Esophagus squamous epithelium (tissue), 5 donors: ENCODE measurements at places on chromosomes 4 and X.

- no peak for DNase-seq
Observed at GRCh38 chr4:170769862-170770261, 680.1 kb upstream of the AADAT start.

DNA sequence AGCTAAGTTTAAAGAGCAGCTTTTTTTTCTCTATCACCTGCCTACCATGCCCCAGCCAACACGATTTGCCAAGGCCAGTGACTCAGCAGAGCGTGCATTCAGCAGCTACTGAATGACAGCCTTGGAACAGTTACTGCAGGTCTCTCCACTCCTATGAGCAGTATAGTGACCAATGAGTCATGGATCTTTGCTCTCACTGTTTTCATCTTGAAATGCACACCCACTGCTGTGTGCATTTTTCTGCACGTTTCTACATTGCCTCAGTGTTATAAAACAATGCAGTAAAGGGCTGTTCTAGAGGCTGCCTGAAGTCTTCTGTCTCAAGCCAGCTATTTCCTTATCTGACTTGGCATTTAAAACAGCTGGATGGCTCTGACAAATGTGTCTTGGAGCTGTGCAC is 66.0 kb upstream of the C4orf54 start:
- no peak for DNase-seq

DNA sequence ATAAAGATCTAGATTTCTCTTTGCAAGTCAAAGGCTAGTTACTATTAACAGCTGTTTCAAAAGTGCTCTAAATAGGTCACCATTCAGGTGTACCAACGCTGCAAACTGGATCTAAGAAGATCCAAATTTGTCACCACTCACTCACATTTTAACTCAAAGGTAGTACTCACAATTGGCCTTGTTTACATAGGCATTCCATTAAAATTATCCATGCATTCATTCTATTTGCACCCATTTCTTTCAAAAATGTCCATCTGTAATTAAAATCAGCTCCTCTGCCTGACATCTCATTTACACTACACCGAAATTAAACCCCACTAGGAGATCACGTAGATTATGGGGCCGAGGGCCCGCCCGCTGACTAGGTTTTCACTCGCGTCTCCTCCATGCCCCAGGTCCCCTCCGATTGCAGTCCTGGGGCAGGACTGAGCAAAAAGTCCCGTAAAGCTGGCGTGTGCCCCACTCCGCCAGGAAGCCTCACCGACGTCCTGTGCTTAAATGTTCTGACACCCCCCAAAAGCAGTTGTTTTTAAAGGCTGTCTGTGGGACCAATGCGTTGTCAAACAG is 1.3 kb upstream of the ING2 start:
- DNase-seq, result no peak

DNA sequence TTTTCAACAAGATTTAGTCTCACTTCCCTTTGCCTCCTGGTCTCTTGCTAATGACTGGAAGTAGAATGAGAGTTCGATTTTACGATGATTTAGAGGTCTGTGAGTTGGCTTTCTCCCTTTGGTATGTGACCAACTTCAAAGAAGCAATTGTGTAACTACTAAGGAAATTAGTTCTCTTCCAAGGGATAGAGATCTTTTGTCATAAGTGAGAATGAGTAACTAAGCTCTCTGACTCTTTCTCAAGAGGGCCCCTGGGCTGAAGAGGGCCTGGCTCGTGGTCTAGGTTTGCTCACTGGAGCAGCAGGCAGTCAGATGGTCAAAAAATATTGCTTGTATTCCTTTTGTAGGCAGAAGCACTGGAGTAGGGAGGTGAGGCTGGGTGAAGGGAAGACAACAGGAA is 176.3 kb downstream of the ENOX2 start:
- DNase-seq, result no peak

- no peak for DNase-seq
Observed at GRCh38 chr4:150886597-150886996, 128.5 kb downstream of the LRBA start.

GRCh38 chr4:43234626-43235415 is 342.3 kb downstream of the GRXCR1 start:
- no peak for DNase-seq

- DNase-seq, result no peak
Observed at GRCh38 chr4:46316215-46316614, 73.7 kb downstream of the GABRA2 start.

GRCh38 chr4:42865572-42866189 is 26.8 kb upstream of the GRXCR1 start:
- DNase-seq, result no peak

DNA sequence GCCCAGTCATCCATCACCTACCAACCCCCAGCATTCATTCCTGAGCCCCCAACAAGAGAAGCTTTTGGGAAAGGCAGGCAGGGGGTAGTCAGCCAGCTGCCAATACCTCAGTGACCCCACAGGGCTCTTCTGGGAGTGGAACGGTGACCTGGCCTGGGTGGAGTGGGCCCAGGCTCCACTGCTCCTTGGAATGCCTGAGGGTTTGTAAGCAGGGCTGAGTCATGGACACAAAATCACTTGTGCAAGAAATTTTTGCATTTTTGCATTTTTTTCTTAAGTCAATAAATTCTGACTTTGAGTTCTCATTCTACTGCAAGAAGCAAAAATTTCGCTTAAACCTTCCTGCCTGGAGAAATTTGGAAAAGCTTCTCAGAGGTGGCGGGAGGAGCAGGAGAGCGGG is 18.5 kb downstream of the SORCS2 start:
- no peak for DNase-seq

- DNase-seq, result no peak
Observed at GRCh38 chrX:148513661-148514060, 13.2 kb downstream of the AFF2 start.

- no peak for DNase-seq
Observed at GRCh38 chrX:39000802-39001201, 199.5 kb downstream of the MID1IP1 start.

DNA sequence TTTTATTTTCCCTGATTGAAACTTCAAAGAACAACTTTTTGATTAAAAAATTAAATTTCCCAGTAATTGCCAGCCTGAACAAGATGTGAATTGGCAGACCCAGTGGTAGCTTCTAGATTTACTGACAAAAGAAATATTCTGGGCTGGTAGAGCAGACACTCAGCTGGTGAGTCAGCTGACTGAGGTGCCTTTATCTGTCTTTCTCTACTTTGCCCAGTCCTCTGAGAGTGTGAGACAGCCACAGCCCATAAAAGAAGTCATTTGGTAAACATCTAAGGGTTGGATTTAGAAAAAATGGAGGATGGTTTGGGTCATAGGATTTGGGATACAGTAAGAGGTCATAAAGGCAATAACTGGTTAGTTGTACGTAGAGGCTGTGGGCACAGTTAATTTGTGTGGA is 54.5 kb downstream of the CCSER1 start:
- no peak for DNase-seq

DNA sequence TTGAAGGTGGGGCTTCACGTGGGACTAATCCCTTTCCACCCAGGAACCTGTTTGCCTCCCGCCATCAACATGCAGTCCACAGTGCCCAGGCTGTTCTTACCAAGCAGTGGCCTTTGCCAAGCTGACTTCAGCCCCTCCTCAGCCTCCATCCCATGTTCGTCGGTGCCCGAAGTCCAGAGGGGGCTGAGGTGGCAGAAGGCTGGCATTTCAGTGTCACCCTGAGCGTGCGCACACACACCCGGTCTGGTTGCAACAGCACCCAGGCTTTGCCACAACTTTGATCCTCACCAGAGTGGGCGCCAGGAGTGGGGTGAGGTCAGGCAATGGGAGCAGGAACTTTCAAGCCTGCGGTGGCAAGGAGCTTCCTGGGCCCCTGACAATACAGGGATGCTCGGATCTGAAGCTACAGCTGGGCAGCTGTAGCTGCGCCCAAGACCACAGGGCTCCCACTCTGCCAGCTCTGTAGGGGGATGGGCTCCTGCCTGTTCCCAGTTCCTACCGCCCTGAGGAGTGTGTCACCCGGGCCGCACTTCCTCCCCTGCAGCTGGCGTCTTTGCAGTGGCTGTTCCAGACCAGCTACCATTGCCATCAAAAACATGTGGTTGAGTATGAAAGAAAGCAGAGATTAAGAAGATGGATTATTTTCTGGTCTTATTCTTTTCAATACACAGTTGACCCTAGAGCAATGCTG is 428.0 kb downstream of the EPHA5 start:
- DNase-seq, result no peak

DNA sequence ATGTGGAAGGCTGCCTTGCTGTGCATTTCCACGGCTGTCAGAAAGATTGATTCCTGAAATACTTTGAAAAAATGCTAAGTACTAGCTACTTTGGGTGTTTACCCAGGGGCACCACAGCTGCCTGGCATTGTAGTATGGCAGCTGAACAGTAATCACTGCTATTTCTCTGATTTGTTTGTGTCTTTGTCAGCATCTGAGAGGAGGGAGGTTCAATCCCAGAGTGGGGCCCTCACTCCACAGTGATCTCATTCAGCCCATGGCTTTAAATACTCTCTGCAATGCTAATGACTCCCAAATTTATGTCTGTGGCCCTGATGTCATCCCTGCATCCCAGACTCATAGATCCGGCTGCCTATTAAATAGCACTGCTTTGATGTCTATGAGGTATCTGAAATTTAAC is 575.3 kb upstream of the MAGEB2 start:
- DNase-seq, result no peak

DNA sequence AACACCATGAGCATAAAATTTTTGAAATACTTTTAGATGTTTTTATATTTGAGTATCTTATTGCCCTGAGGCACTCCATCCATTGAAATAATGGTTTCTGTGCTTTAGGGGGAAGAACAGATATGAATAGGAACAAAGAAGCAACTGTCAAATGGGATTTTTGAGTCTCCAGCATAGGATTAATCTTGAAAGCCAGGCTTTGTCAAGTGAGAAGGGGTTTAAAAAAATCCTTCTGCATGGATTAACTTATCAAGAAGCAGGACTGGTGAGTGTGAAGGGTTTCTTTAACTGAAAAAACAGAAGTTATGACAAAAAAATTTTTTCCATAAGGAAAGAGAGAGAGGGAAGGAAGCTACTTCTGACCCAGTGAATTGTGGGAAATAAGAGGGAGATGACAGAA is 7.6 kb upstream of the NUDT9 start:
- no peak for DNase-seq

GRCh38 chrX:13695601-13696115 is 6.7 kb downstream of the RAB9A start:
- DNase-seq, result no peak

- no peak for DNase-seq
Observed at GRCh38 chrX:124362072-124362471, 15.7 kb downstream of the SH2D1A start.

GRCh38 chr4:92099861-92100260 is 203.9 kb upstream of the GRID2 start:
- no peak for DNase-seq

DNA sequence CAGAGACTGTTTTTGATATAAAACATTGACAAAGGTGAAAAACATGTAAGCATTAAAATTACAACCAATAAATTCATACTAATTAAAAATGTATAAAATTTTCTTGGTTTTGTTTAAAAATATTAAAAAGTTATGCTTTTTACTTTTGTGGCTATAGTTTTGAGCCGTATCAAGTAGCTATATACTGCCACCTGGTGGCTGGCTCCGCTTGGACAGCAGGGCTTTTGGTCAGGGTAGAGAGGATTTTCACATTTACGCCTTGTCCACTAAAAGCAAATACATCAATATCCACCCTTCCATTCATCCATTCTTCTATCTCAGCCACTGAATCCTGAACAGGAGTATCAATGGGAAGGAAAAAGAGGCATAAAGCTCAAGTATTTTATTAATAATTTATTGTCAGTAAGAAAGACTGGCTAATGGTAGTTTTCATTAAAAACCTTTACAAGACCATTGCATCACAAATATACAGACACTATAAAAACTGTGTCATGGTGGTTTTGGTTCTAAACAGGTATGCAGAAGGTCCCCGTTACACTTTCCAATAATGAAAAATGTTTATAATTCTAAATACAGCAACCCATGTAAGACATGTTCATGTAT is 32.1 kb upstream of the MTNR1A start:
- DNase-seq, result no peak

DNA sequence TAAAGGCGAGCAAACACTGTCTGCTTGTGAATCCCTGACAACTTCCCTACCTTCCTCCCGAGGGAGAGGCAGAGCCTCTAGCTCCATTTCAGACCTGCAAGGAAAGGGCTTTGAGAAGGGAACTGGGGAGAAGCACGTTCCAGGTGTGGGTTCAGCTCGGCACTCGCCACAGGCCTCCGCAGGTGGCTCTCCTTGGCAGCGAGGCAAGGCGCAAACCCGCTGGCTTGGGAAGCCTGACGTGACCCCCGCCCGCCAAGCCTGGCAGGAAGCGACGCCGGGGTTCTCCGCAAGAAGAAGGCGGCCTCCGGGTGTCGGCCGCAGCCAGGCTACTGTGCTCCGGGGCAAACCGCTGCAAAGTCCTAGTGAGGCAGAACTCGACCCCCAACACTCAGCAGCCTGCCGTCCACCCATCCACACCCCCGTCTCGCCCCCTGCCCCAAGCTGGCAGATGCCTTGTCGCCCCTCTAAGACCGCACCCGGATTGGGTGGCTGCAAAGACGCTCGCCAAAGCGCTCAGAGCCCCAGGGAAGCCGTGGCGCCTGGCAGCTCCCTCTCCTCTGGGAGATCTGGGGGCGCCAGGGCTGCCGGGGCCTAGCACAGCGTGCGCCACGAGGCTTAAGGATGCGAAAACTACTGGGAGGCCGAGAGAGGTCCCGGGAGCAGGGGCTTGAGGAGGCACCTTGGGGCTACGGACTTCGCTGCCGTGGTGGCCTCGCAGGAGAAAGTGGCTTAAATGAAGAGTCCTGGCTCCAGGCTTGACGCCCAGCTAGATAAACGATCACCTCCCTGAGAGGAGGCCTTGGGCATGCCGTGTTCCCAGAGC is 21.8 kb downstream of the NKX3-2 start:
- DNase-seq, result no peak

DNA sequence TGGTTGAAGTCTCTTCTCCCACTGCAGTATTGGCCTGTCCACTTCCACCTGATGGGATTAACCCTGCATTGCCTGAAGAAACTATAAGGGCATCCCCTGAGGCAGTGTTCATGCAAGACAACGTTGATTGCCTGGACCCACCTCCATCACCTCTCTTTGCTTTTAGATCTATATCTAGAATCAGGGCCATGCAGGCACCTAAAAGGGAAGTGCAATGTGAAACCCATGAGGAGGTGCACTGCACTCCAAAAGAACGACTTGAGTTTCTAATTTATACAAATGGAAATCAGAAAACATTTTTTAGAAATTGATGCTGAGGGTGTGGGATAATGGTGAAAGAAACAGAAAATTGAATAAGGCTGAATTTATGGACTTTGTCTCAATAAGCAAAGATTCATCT is 694.4 kb downstream of the TRAM1L1 start:
- no peak for DNase-seq

DNA sequence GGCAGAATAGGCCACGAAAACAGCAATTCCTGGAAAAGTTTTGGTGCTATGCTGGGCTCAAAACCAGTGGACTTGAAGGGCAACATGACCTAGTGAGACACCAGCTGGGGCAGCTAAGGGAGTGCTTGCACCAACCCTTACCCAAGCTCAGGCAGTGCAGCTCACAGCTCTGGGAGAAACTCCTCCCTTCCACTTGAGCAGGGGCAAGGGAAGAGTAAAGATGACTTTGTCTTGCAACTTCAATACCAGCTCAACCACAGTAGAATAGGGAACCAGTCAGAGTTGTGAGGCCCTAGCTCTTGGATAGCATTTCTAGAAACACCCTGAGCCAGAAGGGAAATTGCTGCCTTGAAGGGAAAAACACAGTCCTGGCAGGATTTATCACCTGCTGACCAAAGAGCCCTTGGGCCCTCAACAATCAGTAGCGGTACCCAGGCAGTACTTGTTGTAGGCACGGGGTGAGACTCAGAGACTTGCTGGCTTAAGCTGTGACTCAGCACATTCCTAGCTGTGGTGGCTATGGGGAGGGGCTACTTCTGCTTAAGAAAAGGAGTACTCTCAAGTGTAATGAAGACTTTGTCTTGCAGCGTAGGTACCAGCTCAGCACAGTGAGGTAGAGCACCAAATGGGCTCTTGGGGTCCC is 19.7 kb upstream of the ABCG2 start:
- no peak for DNase-seq
